Activated CD8-positive, alpha-beta memory T cell treated with anti-CD3 and anti-CD28 coated beads for 1 hour (primary cell): ENCODE measurements at places on chromosomes 7 and 10.

GRCh38 chr7:17845197-17845547 lies 95.1 kb downstream of the SNX13 start:
- no peak for DNase-seq

DNA sequence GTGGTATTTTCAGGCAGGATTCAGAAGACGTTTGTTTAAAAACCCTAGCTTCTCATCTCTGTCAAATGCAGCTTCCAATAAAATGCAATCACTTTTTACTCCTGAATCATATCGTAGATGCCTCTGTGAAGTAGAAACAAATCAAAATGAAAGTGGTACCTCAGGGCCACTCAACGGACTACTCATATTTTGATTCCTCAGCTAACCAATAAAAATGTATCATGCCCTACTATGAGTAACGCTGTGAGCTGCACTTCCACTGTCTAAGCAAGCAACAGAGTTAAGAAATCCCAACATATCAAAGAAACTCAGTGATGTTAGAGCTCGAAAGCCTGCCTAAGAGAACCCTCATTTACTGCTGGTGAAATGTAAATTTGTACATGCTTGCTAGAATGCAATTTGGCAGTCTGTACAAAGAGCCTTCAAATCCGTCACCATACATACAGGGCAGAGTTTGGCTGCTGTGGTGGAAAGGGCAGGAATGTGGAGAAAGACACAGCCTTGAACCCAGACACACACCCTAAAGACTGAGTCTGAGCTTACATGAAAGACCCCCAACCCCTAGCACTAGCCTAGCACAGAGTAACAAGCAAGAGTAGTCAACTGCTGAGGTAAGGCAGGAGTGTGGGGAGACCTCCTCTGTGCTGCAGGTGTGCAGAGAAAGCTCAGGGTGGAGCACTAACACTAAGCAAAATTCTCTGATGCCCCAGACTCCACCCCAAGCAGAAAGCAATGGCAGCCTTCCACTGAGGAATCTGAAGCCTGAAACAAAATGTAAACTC lies 151.5 kb downstream of the ANK3 start:
- no peak for DNase-seq

DNA sequence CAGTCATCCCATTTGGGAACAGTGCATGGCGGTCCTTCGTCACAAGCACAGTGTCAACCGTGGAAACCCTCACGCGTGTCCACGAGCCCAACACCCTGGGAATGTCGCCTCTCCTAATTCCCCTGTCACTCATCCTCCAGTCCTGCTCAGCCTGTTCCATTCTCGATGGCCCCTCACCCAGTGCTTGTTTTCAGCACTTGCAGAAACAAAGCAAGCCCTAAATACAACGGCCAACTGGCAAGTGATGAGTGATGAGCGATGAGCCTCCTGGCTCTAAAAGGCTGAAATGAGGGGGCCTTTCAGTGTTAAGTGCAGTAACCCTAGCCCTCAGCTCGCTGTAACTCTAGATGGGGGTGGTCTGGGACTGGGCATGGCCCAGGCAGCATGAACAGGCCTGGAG lies 22.6 kb downstream of the NKX2-3 start:
- DNase-seq = no peak

GRCh38 chr7:86939197-86939814 lies 120.1 kb downstream of the ELAPOR2 start:
- peak; percentile 8 for DNase-seq

- DNase-seq = no peak
These were observed 31.8 kb upstream of the TM9SF3 start for GRCh38 chr10:96618653-96619052.

GRCh38 chr7:131173145-131173890 lies 154.4 kb upstream of the MKLN1 start:
- DNase-seq = no peak

- DNase-seq = no peak
These were observed 37.0 kb downstream of the MRPS33 start for GRCh38 chr7:140977741-140978140.

GRCh38 chr7:77823787-77824186 lies 25.2 kb downstream of the PHTF2 start:
- no peak for DNase-seq

DNA sequence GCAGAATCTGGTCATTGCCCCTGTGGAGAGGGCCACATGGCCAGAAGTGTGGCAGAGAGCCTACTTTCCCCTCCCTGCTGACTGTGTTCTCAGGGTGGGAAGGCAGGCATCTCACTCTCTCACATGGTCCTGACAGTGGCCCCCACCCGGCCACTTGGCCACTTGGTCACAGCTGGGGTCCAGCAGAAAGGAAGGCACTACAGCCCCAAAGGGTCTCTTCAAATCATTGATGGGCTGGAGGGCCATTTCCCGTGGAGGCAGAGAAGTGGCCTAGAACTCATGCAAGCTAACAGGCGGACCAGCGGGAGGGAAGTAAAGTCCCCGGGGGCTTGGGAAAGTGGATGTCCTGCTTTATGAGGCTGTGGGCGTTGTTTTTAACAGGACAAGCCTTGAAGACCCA lies 125.3 kb downstream of the EMX2 start:
- DNase-seq = no peak

GRCh38 chr7:23074443-23075261 lies 30.9 kb upstream of the KLHL7 start:
- no peak for DNase-seq

DNA sequence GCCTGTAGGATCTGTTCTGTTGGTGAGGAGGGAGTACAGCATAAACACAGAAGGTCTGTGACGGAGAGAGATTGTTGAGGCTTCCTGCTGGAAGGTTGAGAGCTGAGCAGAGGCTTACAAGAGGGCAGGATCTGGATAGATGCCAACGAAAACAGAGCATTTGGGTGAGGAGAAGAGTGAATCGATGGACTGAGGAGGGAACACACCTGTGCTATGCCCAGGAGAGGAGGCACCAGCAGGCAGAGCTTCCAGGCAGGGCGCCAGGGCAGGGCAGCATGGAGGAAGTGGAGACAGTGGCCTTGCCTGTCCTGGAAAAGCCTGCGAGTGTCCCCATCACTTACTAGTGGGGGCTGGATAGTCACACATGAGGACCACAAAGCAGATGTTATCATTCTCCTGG lies 282.9 kb downstream of the PAXIP1 start:
- DNase-seq = no peak

- no peak for DNase-seq
These were observed 603.6 kb downstream of the CNTNAP2 start for GRCh38 chr7:146720195-146720594.

- no peak for DNase-seq
These were observed 164.5 kb downstream of the PRPF18 start for GRCh38 chr10:13751191-13751764.

GRCh38 chr10:127016331-127016730 lies 111.1 kb downstream of the DOCK1 start:
- no peak for DNase-seq

DNA sequence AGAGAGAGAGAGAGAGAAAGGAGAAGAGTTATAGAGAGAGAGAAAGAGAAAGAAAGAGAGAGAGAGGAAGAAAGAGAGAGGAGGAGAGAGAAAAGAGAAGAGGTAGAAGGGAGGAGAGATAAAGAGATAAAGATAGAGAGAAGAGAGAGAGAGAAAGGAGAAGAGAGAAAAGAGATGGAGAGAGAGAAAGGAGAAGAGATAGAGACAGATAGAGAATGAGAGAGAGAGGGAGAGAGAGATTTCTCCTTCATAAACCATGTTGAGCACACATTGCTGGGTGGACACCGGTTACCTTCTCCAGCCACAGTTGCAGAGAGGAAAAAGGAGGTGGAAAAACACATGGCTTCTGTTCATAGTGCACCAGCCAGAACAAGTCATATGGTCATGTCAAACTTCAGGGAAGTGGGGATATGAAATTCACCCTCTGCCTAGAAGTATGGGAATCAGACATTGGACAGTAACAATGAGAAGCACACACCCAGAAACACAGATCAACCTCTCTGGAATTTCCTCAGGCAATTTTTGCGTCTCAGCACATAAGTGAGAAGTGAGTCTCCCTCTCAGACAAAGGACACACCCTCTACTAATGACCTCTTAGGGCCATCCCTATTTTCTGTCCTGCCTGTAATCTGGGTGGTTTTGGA lies 172.5 kb upstream of the SVIL start:
- no peak for DNase-seq

DNA sequence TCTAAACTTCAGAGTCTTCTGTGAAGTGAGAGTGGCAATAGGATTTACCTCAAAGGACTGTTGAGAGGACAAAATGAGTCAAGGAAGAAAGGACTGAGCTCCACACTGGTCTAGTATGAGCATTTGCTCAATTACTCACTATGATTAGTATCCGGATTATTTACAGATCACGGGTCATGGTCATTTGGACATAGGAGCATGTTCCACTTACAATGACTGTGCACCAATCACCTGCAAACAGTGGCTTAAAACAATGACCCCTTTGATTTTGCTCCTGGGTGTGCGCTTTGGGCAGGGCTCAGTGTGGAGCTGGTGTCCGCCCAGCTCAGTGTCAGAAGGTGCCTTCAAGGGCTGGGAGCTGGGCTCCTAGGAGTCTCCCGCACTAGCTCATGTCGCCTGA lies 225.4 kb downstream of the TCERG1L start:
- no peak for DNase-seq

- DNase-seq = no peak
These were observed 14.3 kb downstream of the ZMIZ2 start for GRCh38 chr7:44762726-44763522.

GRCh38 chr7:140526214-140526613 lies 46.9 kb upstream of the MKRN1 start:
- no peak for DNase-seq
